ENCODE measurements at places on chromosomes 1 and 21.

DNA sequence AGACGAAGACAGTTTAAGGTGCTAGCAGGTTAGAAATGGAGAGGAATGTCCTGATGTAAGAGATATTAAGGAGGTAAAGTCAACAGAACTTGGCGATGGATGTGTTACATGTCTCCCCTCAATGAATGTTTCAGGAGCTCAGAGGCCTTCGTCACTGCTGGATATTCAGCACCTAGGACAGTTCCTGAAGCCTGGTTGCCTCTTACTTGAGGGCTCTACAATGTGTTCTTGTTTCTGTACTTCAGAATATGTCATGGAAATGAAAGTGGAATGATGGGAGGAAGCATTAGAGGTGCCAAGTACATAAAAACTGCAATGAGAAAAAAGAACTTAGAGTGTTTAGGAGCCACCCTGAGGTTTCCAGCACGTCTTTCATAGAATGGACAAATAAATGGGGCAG is 17.7 kb downstream of the TNR start:
- DNase-seq = peak; percentile 34

- peak; percentile 30 for DNase-seq
Measured at GRCh38 chr21:27275294-27275927, 308.5 kb upstream of the ADAMTS5 start.

DNA sequence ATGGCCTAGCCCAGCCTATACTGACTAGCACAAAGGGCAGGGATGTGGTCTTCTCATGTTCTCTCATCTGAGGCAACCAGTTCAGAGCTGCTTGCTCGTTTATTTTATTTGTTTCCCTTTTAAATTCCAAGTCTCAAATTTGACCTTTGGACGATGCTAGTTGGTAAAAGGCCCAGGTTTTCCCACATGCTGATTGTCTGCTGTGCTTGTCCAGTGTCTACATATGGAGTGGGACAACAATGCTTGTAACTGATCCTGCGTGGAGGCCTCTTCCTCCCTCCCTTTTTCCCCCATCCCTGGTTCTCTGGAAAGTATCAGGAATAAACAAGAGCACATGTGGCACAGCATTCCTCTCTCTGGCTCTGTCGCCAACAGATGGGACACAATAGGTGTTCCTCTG is 34.0 kb upstream of the BEND5 start:
- DNase-seq = no peak

DNA sequence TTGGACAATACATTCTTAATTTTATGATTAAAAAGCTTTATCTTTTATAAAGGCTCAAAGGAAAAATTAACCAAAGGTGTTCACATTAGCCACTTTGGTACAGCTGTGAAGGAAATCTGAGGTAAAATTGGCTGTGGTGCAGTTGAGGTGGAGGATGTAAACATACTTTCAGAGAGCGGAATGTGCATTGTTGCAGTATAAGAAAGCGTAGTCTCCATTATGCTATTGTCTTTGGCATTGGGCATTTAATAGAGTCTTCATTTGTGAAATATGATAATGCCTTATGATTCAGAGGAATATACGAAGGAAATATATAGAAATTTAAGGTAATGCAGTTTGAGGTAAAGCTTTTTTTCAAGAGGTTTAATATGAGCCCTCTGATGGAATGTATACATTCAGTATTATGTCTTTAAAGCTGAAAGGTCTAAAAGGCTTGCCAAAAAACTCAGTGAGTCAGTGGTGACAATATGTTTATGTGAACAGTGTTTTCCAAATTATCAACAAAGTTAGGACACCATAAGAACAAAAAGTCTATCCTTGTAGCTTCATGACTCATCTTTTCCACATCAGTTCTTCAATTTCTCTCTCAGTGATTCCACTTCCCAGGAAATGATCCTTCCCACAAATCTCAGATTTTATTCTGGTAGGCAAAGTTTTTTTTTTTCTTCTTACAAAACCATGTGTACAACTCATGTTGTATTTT is 26.9 kb upstream of the DDR2 start:
- DNase-seq = no peak

DNA sequence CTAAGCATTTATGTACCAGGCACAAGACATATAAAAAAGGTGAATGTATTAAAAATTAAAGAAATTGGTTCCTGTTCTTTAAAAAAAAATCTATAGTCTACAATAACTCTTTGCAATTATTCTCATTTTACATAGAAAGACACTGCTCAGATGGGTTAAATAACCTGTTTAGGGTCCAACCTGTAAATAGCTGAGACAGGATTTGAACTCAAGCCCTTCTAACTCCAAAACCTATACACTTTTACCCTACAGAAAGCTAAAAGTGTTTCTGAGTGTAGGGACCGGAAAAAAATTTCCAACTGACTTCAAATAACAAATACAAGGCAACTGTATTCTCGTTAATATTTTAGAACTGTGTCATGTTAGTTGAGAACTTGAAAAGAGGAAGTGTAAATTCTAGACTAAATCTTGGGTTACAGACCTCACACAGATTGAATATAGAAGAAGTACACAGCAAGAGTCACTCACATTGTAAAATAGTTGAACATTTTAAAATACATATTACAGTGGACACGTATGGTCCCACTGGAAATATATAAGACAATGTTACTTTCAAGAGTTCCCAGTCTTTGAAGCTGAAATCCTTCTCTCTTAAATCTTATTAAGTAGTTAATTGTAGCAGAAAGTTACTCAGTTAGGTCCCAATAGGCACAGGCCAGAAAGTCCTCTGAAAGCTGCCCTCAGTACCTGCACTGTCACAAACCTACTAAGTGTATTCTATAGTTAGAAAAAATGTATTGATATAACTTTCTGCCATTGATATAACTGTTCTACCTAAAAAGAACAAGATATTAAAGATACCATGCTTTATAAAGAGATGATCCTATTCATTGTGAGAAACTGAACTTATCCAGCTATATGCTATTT is 7.3 kb downstream of the EDEM3 start:
- peak; percentile 38 for DNase-seq

- no peak for DNase-seq
Measured at GRCh38 chr1:182029002-182029378, 32.5 kb downstream of the ZNF648 start.
